ENCODE measurements at places on chromosomes 6 and 20. TPM values are rescaled to one million over a fixed set of nuclear protein-coding genes. Genes with fewer than 3 reads are reported as not detected.

The DEFB124 gene
- not detected for total RNA-seq

The COL9A3 gene
- total RNA-seq, result 4.6 TPM

The DUSP15 gene
- total RNA-seq, result not detected

The RIN2 gene
- total RNA-seq, result 17.5 TPM

The YTHDF1 gene
- 20.4 TPM for total RNA-seq

The LEMD2 gene
- total RNA-seq, result 48.3 TPM

The ECT2L gene
- total RNA-seq, result not detected

The HAO1 gene
- not detected for total RNA-seq

The IL17A gene
- total RNA-seq, result not detected

The CDSN gene
- not detected for total RNA-seq

- DNase-seq, result no peak
These were observed 141.1 kb upstream of the AFDN start for GRCh38 chr6:167685654-167686053.

GRCh38 chr6:26286168-26286877 lies 78.7 kb upstream of the BTN3A2 start:
- no peak for DNase-seq

GRCh38 chr20:49149281-49150045 lies 38.7 kb downstream of the STAU1 start:
- DNase-seq, result no peak

- DNase-seq, result no peak
These were observed 23.1 kb upstream of the LAMP5 start for GRCh38 chr20:9491324-9491723.

- DNase-seq, result no peak
These were observed 3.7 kb upstream of the IP6K3 start for GRCh38 chr6:33750244-33750991.

DNA sequence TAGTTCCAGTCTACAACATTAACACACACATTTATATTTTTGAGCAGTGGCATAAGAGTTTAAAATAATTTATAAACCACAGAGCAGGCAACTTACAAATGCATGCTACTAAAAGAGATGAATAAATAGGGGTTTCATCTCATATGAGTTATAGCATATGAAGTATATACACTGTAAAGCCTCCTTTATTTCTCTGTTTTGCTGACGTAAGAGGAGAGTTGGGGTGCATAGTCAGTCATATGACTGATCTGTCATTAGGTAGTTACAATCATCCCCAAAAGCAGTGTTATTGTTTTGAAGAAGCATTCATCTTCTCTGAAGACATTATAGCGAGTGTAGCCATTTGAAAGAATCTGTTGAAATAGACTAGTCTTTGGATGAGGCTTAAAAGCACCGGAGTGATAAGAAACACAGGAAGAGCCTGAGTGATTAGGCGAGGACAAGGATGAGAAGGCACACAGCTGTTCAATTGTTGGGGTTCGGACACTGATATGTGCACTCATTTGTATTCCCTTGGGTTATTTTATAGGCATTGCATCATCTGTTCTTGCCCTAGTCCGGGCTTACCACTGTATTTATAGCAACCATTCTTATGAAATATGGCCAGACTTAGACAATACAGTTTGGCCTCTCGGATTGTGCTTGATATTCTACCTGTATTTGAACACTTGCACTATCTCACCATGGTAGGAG lies 325.7 kb downstream of the SAMD5 start:
- no peak for DNase-seq

DNA sequence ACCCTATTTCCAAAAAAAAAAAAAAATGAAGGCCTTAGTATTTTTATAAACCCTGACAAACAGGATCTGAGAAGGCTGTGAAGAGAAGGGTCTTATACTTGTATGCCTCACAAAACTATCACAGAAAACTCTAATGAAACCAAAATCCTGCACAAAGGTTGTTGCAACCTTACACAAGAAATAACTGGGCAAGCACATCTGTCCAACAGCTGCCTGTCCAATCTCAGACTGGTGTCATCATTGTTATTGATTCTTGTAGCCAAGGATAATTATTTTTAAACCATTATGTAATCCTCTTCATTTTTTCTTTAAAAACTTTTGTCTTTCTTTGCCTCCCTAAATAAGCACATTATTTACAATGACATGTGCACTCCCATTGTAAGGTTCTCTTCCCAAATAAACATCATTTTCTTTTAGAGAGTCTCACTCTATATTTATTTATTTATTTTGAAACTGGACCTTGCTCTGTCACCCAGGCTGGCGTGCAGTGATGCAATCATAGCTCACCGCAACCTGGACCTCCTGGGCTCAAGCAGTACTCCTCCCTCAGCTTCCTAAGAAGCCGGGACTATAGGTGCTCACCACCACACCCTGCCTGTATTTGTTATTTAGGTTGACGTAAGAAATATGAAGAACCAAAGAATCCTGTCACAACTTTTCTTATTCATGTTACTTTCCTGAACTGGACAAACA lies 697.1 kb downstream of the DOK5 start:
- no peak for DNase-seq

DNA sequence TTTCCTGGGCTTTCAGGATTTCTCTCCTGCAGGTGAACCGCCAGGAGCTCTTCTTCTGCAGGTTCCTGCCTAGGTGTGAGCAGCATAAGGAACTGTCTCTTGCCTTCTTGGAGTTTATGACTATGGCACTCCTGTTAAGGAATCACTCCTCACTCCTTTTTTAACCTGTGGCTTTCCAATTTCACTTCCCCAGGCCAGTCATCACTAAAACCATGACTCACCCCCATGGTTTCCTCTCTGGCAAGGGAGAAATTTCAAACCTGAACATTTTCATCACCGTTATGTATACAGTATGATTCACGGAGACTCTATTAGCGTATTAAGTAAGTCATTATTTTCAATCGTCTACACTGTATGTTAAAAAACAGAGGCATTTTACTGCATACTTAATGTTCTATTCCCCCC lies 78.2 kb upstream of the ARID1B start:
- DNase-seq, result no peak

- DNase-seq, result no peak
These were observed 46.4 kb upstream of the SLC35B3 start for GRCh38 chr6:8481727-8482126.

DNA sequence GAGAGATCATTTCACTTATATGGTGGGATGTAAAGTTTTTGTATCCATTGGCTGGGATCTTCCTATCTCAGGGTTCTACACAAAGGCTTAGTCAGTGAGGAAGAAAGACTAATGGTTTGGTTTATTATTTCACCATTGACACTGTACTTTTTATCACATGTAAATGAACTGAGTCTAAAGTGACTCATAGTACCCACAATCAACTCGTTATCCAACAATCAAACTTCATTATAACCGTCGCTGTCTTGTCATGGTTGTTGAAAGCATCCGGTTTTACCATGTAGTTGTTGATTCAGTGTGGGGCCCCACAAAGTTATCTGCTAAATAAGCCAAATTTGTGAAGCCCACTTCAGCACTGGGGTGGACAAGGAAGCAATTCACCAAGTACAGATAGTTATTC lies 55.8 kb upstream of the MTRF1L start:
- no peak for DNase-seq

DNA sequence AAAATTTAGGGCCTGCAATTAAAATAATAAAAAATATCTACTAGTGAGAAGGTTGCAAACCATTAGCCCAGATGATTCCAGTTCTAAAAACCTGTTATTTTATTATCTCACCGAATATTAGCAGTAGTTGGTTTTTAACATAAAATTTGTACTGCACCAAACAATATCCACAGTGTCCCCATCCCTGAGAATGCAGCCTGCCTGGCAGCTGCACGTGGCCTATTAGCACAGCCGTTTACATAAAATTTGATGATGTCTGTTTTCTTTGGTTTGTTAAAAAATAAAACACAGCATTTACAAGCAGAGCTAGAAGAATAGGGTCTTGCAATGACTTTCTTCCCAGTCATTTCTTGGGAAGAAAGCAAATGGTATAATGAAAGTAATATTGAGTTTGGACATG lies 58.2 kb downstream of the FUT9 start:
- no peak for DNase-seq

GRCh38 chr20:43820731-43821330 lies 93.8 kb upstream of the TOX2 start:
- no peak for DNase-seq

GRCh38 chr20:48564982-48565539 lies 262.7 kb downstream of the PREX1 start:
- no peak for DNase-seq

GRCh38 chr6:5827056-5827904 lies 179.4 kb downstream of the NRN1 start:
- DNase-seq, result no peak

GRCh38 chr6:106182455-106182854 lies 96.3 kb downstream of the PRDM1 start:
- DNase-seq, result no peak

GRCh38 chr6:125197795-125198269 lies 44.3 kb downstream of the TPD52L1 start:
- peak; percentile 67 for DNase-seq

DNA sequence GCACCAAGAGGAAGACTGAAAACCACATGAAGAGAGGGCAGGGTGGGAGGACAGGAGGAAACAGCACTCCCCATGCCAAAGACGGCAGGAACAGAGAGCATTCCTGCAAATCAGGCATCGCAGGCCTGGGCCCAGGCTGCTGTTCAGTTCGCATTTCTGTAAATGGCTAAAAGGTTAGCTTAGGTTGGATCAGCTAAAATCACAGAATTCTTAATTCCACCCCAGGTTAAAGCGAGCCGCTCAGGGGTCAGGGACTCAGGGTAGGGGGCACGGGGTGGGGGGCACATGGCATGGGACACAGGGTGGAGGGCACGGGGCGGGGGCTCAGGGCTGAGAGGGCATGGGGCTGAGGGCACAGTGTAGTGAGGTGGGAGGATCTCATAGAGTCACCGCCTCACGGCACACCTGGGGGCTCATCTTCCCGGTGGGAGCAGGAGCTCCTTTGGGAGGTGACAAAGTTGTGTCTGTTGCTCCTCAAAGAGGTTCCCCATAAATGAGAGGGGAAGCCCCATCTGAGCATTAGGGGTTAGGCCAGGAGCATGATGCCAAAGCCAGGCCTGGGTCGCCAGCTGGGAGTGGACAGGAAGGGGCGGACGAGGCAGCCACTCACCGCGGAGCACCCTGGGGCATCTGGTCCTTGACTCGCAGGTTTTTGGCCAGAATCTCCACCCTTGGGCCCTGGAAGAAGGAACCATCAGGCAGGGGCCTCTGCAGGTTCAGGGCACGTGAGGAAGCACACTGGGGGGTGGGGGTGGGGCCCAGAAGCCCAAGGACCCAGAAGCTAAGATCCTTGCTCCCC lies 200.7 kb downstream of the PREX1 start:
- no peak for DNase-seq

DNA sequence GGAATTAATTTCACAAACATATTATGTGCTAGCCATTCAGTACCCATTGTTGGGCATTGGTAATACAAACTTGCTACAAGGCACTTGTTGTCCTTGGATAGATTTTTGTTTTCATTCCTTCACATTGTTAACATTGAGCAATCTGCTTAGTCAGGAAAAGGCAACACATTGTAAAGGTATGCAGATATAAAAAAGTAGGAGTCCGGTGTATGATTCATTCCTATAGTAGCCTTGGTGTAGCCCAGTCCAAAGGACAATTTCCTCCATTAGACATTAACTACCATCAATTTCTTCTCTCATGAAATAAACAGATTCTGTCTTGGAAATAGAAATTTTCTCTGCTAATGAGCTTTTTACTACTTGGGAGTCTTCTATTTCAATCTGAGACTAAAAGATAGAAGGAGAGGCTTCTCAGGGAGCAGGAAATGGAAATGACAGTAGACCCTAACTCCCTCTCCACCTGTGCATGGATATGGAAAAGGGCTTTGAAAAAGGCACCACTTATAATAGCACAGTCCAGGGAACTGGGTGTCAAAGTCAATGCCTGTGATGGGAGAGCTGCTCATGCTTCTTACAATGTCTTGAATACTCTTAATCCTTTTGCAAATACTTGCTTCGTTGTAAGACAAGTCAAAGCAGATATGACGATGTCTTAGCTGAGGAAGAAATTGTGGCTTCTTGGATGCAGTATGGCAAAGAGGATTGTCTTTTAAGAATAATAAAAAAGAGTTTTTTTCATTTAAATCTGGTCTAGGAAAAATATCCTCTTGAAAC lies 369.4 kb upstream of the CITED2 start:
- peak; percentile 98 for DNase-seq

DNA sequence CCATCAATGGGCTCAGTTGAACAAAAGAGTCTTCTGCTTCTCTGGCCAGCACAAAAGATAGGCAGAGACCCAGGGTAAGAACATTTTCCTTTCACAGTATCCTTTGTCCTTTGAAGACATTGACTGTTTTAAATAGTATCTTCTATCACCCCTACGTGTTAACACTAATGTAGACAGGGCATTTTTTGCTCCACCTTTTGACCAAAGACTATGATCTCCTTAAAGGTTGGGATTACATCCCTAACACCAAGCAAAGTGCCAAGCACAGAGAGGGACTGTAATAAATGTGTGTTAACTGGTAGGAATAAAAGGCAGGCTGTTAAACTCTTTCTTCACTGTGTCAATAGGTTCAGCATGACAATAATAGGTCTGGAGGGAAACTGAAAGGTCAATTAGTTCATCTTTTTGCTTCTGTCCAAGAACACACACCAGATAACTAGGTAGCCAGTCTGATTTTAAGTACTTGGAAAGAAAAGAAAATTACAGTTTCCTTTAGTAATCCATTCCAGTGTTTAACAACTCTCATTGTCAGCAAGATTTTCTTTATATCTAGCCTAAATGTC lies 63.6 kb upstream of the NOX3 start:
- no peak for DNase-seq

DNA sequence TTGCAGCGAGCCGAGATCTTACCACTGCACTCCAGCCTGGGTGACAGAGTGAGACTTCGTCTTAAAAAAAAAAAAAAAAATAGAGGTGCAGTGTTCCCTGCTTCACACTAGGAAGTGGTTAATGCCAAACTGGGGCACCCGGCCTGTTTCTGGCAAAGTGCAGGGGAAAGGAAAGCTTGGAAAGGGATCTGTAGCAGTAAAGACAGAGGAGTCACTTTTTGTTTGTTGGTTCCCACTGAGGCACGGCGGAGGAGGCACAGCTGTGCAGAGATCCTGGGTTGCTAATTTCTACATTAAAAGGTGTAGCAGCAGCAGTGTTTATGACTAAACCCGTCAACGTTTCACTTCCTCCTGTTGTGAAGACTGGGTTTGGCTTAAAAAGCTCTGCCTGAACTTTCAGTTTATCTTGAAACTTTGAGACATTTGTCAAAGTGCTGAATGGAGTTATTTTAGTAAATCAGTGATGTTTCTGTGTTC lies 125.6 kb downstream of the CARMIL1 start:
- DNase-seq, result no peak
